Hematopoietic multipotent progenitor cell treated with erythropoietin and hydrocortisone succinate and interleukin-3 and kit ligand, for 8 days (in vitro differentiated cells): ENCODE measurements at places on chromosomes 3 and 15.

DNA sequence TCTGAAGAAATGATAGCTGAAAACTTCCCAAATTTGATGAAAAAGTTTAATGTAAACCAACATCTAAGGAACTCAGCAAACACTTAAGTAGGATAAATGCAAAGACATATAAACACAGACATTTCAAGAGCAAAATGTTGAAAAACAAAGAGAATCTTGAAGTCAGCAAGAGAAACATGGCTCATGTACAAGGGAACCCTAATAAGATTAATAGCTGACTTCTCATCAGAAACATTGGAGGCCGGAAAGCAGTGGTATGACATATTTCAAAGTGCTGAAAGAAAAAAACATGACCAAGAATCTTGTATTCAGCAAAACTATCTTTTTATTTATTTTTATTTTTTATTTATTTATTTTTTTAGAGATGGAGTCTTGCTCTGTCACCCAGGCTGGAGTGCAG lies 10.6 kb upstream of the PRKCI start:
- no peak for DNase-seq

DNA sequence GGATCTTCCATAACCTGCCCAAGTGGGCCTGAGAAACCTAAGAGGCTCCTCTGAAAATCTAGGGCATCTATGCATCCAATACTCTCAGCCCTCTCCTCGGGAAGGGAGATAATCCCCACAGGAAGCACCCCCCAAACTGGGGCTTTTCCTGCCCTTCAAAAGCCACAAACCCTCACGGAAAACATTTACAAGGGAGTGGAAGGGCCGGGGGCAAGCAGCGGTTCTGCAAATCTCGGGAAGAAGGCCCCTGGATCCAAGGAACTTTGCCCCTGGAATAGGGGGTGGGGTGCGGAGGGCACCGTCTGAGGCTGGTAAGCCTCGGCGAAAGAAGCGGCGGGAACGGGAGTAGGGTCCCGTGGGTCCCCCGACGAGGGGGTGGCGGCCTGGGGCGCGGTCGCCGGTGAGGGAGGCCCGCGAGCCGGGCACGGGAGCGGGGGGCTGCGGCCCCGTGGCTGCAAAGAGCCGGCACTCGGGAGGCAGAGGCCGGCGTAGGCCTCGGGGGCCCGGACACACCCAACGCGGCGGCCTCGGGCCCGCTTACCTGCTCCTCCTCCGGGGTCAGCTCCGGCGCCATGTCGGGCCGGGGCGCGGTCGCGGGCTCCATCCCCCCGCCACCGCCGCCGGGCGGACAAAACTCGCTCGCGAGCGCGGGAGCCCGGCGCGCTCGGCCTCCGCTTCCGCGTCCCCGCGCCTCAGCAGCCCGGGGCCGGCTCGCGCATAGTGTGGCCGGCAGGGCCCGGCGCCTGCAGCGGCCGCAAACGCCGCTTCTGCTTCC lies 755 bp downstream of the PTPN9 start:
- peak; percentile 30 for DNase-seq

DNA sequence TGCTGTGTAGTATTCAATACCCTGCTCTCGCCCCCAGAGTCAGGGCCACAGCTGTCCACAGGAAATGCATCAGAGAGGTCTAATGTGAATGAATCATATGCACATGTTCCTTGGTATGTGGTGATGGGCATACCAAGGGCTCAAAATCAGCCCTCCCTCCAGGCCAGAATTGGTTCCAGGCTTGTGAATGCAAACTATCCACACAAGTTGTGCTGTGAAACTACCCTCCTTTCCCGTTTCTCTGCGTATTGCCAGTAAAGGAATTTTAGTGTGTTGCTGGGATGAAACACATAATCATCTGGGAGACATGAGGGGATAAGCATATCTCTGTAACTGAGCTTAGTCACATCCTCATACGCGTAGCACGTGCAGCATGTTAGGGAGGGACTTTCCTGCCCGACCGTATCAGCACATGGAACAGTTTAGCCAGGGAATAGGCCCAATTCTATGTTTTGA lies 9.2 kb upstream of the MME start:
- DNase-seq = no peak

GRCh38 chr3:50582083-50582482 lies 12.8 kb downstream of the HEMK1 start:
- no peak for DNase-seq

- no peak for DNase-seq
Measured at GRCh38 chr3:73349657-73350056, 275.1 kb downstream of the PDZRN3 start.

- DNase-seq = no peak
Measured at GRCh38 chr3:31251083-31251482, 281.6 kb upstream of the STT3B start.

DNA sequence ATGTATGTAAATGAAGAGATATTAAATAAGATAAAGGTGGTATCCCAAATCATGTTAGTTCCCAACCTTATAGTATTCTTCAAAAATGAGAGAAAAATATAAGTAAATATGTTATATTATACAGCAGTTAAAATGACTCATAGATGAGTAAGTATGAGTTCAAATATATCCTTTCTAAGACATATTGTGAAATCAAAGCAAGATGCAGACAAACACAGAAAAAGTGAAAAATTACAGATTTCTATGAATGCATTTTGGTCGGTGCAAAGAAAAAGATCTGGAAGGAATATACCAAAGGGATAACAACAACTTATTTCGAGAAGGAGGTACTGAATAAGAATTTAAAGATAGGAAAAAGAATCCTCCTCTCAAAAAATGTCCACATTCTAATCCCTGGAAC lies 181.2 kb upstream of the TTC14 start:
- no peak for DNase-seq

- no peak for DNase-seq
Measured at GRCh38 chr15:72389231-72389630, 8.9 kb upstream of the TMEM202 start.
